ENCODE measurements at places on chromosomes 12 and 14.

- no peak for DNase-seq
Measured at GRCh38 chr12:50344775-50345174, 51.6 kb downstream of the FAM186A start.

DNA sequence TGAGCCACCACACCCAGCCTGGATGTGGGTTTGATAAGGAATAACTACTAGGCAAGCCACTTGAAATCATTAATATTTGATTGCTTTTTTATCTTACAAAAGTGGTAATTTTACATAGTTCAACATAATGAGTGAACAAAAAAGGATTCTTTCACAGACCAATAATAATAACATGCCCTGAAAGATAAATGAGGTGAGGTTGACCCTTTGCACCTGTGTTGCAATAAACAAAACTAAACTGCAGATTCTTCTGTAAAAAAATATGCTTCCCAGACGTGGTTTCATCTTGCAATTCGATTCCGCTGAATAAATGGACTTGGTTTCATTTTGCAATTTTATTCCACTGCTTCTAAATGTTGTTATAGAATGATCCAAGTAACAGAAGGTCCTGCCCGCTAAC lies 1514.9 kb upstream of the TMEM132C start:
- DNase-seq: no peak

DNA sequence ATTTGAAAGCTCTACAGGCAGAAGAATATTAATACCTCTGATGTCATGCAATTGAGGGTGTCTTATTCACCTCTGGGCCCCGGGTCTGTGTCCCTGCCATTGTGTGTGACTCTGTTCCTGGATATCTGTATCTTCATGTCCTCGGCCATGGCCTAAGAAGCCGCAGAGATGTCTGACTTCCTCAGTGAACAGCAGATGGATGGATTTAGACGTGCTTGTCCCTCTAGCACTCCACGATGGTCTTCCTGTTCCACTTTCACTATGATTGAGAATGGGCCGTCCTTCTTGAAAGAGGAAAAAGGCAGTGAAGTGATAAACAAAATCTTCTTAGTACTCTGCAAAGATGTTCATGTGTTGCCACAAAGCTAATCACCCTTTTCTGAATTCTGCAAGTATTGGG lies 217.4 kb downstream of the SLC41A2 start:
- no peak for DNase-seq

GRCh38 chr14:35557221-35557747 lies 23.3 kb downstream of the INSM2 start:
- DNase-seq: no peak

DNA sequence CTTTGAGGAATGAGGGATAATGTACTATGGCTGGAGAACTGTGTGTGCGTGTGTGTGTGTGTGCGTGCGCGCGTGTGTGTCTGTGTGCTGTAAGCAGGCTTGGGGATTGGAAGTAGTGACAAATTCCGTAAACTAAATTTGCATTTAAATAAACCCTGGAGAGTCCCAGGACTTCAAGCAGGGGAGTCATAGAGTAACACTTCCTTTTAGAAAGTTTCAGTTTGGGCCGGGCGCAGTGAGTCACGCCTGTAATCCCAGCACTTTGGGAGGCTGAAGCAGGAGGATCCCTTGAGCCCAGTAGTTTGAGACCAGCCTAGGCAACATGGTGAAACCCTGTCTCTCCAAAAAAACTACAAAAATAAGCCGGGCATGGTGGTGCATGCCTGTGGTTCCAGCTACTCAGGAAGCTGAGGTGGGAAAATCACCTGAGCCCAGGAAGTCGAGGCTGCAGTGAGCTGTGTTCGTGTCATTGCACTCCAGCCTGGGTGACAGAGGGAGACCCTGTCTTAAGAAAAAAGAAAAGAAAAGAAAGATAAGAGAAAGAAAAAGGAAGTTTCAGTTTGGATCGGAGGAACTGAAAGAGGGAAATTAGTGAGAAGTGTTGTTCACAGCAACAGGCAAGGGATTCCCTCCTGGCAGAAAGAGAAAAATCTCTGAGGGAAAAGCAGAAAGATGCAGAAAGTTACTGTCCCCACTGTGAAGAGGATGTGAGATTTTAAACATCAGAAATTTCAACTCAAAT lies 222.7 kb upstream of the SOX5 start:
- no peak for DNase-seq

DNA sequence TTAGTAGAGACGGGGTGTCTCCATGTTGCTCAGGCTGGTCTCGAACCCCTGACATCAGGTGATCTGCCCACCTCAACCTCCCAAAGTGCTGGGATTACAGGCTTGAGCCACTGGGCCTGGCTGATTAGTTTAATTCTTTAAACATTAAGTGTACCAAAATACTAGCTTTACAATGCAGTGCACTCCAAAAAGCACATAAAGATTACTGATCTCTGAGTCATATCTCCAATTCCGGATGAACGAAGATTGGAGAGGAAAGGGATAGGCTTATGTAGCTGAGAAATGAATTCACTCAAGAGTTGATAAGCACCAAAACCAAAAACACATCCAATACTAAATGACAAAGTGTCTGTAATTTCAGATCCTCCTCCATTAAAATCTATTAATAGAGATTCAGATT lies 15.1 kb downstream of the NAV3 start:
- DNase-seq: no peak

GRCh38 chr12:42015051-42015461 lies 129.6 kb downstream of the GXYLT1 start:
- no peak for DNase-seq

- DNase-seq: no peak
Measured at GRCh38 chr14:76931631-76932402, 96.7 kb downstream of the IRF2BPL start.

GRCh38 chr12:66984962-66985361 lies 284.2 kb upstream of the CAND1 start:
- no peak for DNase-seq

DNA sequence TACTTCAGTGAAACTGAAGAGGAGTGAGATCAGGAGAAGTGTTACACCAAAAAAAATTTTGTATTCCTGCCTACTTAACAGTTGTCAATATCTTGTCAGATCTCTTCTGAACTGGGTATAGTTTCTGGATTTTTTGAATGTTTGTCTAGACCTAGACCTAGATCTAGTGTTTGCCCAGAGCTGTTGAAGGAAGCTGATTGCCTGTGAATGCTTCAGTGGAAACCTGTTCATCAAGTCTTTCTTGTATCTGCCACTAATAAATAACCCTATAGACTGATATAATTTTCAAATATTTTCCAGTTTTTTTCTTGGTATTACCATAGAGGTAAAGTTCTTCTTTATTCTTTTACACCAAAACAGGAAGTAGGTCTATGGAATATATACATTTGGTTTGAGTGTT lies 781.5 kb upstream of the FBXO33 start:
- DNase-seq: no peak

- DNase-seq: no peak
Measured at GRCh38 chr12:85301051-85301450, 21.0 kb downstream of the ALX1 start.

- DNase-seq: no peak
Measured at GRCh38 chr12:121388421-121388981, 11.4 kb upstream of the RNF34 start.

GRCh38 chr14:105086833-105087307 lies 21.6 kb upstream of the GPR132 start:
- DNase-seq: peak; percentile 79

- peak; percentile 68 for DNase-seq
Measured at GRCh38 chr12:13165617-13166041, 30.9 kb upstream of the EMP1 start.

- DNase-seq: peak; percentile 87
Measured at GRCh38 chr12:106955377-106956047, at the start of gene TMEM263. Gene TMEM263, plus strand, starts transcription at chr12:106955907. Its CDS starts 11,210 bp downstream, at chr12:106967117.

- no peak for DNase-seq
Measured at GRCh38 chr14:49766839-49767238, 1.1 kb upstream of the KLHDC2 start.

DNA sequence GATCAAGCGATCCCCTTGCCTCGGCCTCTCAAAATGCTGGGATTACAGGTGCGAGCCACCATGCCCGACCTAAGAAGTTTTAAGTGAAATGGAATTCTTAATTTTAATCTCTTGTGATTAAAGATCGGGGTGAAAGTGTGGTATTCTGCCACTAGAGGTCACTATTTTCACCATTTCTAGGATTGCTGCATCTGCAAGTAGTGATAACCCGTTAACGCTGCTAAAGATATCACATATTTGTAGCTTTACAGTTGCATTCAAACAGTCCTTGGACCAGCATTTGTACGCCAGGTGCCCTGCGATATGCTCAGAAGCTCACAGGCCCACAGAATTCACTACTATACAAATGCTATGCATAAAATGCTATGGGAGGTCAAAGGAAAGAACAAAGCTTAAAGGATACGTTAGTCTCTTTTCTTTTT lies 19.3 kb downstream of the CCDC62 start:
- DNase-seq: no peak

GRCh38 chr12:6154730-6155459 lies 30.4 kb upstream of the VWF start:
- DNase-seq: no peak

DNA sequence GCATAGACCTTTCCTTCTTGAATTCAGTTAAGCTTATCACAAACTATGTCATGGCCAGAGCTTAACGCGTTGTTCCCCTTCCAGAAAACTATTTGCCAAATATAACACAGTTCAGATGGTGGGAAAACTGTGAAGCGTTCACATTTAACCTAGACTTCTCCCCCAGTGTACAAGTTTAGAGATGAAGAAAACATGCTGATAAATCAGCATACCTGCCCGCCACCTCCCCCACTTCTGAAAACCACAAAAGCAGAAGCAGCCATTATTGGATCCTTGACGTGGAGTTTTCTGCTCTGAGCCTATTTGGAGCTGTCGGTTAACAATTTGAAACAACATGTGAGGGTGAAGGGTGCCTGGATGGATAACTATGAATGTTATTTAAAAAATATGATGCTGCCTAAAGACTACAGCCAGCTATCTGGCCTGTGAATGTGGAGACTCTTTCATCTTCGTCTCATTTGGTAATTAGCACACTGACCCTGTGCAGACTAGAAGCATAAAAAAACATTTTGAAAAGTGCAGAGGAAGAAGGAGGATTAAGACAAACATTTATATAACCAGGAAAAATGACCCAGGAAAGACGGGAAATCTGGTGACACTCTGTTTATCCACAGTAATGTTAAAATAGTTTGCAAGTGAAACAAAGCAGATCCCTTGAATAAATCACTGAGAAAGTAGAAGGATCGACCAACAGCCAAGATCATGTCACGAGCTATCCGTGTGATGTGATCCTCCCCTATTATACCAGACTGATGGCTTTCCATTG lies 408.2 kb downstream of the AEBP2 start:
- DNase-seq: no peak

GRCh38 chr14:97273540-97273939 lies 476.4 kb downstream of the VRK1 start:
- DNase-seq: no peak

DNA sequence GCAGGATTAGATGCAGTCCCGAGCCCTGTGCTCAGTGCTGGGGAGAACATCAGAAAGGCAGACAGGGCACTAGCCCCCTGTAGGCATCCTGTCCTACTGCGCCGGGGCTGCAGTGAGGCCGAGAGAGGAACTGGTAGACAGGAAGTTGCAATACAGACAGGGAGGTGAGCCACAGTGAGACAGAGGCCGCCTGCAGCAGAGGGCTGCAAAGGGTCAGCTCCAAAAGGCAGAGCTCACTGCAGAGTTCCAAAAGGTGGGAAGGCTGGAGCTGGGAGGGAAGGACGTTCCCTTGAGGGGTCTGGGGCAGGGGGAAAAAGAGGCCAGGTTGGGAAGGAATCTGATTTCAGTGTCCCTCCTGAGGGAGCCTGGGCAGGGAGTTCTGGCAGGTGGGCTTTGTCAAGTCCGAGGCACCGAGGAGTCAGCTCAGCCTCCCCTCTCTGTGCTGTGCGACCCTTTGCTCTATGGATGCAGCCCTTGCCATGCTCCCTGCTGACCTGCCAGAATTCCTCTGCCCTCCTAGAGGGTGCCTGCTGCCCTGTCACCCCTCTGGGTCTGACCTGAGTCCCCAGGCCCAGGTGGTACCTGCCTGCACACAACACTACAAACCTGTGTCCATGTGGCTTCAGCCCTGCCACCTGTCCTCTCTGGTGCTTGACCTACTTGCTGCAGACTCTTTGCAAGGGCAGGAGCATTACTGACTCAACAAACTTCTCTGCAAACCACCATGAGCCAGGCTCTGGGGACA lies 63.5 kb downstream of the PRMT8 start:
- DNase-seq: no peak

- DNase-seq: no peak
Measured at GRCh38 chr12:116384691-116385485, 107.4 kb upstream of the MED13L start.

DNA sequence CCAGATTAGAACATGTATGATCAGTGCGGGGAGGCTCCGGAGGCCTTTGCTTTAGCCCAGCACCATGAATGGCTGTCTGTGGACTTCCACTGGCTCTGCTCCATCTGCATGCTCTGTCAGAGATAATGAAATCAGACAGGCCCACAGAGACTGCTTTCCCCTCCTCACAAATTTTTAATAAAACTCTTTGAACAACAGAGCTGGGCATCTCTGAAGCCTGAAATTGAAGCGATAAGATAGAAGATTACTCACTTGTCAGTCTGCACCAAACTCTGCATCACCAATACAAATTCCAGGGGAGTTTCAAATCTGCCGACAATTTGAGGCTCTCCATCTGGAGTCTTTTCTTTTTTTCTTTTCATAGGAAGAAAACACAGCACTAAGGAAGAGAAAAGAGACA lies 110.0 kb downstream of the DYRK2 start:
- DNase-seq: no peak

GRCh38 chr14:40847480-40847879 lies 759.2 kb upstream of the LRFN5 start:
- no peak for DNase-seq
